Naive thymus-derived CD4-positive, alpha-beta T cell (primary cell): ENCODE measurements at places on chromosomes 6 and 20. TPM values are rescaled to one million over a fixed set of nuclear protein-coding genes. Genes with fewer than 3 reads are reported as not detected.

Gene NKAIN2
- polyA plus RNA-seq = not detected

Gene DYNLT2
- 1.6 TPM for polyA plus RNA-seq

Gene STX16
- polyA plus RNA-seq = 37.2 TPM

- no peak for DNase-seq
Measured at GRCh38 chr20:53914091-53914780, 156.2 kb downstream of the BCAS1 start.

- no peak for DNase-seq
Measured at GRCh38 chr20:41225091-41225490, 87.7 kb downstream of the PLCG1 start.

- DNase-seq = no peak
Measured at GRCh38 chr6:137919502-137919823, 52.4 kb downstream of the TNFAIP3 start.

DNA sequence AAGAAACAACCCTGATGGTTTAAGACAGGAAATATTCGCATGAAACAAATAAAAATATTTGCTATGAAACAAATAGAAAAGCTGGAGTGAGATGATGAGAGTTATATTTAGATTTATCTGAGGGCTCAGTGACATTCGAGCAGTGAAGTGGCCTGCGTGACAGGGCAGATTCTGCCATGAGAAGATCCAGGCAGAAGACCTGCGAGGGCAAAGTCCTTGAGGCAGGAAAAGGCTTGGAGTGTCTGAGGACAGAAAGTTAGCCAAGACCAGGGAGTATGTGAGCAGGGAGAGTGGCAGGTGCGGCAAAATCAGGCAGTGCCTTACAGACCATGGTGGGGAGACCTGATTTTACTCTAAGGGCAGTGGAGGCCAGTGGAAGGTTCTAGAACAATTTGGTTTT, 66.9 kb upstream of the RIN2 start:
- no peak for DNase-seq

DNA sequence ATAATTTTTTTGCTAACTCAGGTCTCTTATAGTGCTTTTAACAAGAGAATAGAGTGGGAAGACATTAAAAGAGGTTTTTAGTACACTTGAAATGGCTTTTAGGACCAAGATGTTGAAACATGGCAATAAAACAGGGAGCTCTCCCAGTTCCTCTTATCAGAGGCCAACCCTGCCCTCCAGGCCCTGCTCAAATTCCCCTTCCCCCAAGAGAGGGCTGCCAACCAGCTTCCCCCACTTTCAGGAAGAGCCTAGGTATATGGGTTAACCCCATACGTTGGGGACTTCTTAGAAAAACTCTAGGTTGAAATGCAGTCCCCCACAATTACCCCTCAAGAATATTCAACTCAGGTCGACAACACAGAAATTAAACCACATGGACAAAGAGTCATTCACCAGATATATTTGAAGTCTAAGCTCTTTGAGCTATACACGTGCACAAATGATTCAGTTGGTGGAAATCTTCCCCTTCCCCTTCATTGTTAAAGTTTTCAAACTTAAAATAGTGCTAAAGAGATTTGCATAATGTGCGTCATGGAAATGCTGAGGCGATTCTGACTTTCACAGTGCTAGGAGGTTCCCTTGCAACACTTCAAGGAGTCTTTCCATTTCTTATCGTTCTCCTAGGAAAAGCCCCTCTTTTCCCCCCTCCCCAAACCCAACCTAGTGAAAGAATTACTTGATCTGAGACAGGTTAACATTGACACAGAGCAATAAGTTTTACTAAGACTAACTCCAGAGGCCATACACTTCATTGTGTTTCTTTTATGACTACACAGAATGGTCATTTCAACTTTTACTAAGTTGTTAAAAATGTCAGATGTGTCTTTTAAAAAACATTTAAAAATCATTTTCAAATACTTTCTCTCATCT, 49.8 kb upstream of the ENPP5 start:
- no peak for DNase-seq

GRCh38 chr6:78502386-78502887, 364.9 kb upstream of the IRAK1BP1 start:
- no peak for DNase-seq
